ENCODE measurements at places on chromosomes 11 and 22. TPM values are rescaled to one million over a fixed set of nuclear protein-coding genes. Genes with fewer than 3 reads are reported as not detected.

FJX1 gene
- total RNA-seq: 13.7 TPM

MS4A6E gene
- not detected for total RNA-seq

LRRN4CL gene
- total RNA-seq: 0.71 TPM

ZMAT5 gene
- total RNA-seq: 16.0 TPM

POU2AF3 gene
- total RNA-seq: not detected

TOM1 gene
- total RNA-seq: 18.0 TPM

POU2AF2 gene
- total RNA-seq: not detected

- H3K27me3 ChIP-seq: no peaks in the 10 kb centered on the region
These were observed 35.1 kb downstream of the CSF2RB start for GRCh38 chr22:36948273-36949225.

GRCh38 chr11:130606178-130606577, 157.7 kb downstream of the ADAMTS15 start:
- no peaks in the 10 kb centered on the region for H3K4me1 ChIP-seq
- H3K27me3 ChIP-seq: no peaks in the 10 kb centered on the region
- H3K27ac ChIP-seq: no peak overlapping the region
- DNase-seq: no peak

DNA sequence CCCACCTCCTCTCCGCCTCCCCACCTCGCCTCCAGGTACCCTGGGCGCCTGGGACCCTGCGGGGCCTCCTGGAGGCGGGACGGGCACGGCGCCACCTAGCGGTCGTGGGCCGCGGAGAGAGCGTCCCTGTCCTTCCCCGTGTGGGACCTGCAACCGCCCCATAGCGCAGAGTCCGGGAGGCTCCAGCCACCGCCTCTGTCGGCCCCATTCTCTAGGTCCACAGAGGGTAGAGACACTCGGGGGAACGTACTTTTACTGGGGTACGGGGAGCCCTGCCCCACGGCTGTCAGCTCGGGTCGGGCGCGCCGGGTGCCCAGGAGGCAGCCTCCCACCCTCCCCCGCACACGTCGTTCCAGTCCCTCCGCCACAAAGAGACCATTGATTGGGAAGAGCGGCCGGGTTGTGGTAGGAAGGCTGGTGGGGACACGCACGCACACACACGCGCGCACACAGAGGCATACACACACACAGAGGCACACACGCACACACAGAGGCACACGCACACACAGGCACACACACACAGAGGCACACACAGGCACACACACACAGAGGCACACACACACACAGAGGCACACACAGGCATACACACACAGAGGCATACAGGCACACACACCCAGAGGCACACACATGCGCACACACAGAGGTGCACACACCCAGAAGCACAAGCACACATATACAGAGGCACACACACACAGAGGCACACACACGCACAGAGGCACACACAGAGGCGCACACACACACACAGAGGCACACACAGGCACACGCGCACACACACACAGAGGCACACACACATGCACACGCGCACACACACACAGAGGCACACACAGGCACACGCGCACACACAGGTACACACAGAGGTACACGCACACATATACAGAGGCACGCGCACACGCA, 12.6 kb upstream of the NECTIN1 start:
- peak overlapping the region; percentile 53 for H3K4me3 ChIP-seq
- H3K27ac ChIP-seq: no peak overlapping the region
- H3K27me3 ChIP-seq: no peaks in the 10 kb centered on the region

- no peak overlapping the region for H3K4me3 ChIP-seq
- peaks cover 13% of the 10 kb centered on the region for H3K4me1 ChIP-seq
- no peak overlapping the region for H3K27ac ChIP-seq
- H3K36me3 ChIP-seq: no peaks in the 10 kb centered on the region
These were observed 37.4 kb downstream of the FBLN1 start for GRCh38 chr22:45540122-45540521.

DNA sequence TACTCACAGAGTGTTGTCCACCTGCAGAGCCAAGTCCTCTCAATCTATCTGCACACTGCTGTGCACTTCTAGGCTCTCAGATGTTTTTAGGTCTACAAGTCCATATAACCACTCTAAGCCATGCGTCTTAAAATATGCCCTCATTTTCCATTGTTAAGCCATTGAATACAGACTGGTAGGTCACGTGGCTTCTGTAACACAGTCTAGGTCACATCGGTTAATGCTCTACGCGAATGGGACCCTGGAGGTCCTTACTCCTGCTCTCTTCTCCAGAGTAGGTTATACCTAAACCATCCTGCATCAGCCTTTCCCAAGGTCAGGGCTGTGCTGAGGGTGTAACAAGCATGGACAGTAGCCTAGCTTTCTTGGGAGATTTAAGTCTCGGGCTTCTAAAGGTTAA, 819 bp downstream of the JAML start:
- H3K36me3 ChIP-seq: no peaks in the 10 kb centered on the region
- no peaks in the 10 kb centered on the region for H3K27me3 ChIP-seq
- DNase-seq: no peak
- no peak overlapping the region for H3K27ac ChIP-seq
- H3K4me3 ChIP-seq: no peak overlapping the region

- H3K36me3 ChIP-seq: no peaks in the 10 kb centered on the region
- 0 out of 2 replicates have a peak, but pooled peaks cover 2% of the 10 kb centered on the region for H3K4me1 ChIP-seq
- H3K27ac ChIP-seq: no peak overlapping the region
These were observed 572.5 kb downstream of the BRD1 start for GRCh38 chr22:49255154-49255553.

GRCh38 chr22:46061501-46062231, 84.7 kb upstream of the WNT7B start:
- no peak overlapping the region for H3K27ac ChIP-seq
- no peaks in the 10 kb centered on the region for H3K27me3 ChIP-seq
- H3K36me3 ChIP-seq: no peaks in the 10 kb centered on the region
- no peak for DNase-seq
- no peak overlapping the region for H3K4me3 ChIP-seq
- peaks cover 5% of the 10 kb centered on the region for H3K4me1 ChIP-seq

DNA sequence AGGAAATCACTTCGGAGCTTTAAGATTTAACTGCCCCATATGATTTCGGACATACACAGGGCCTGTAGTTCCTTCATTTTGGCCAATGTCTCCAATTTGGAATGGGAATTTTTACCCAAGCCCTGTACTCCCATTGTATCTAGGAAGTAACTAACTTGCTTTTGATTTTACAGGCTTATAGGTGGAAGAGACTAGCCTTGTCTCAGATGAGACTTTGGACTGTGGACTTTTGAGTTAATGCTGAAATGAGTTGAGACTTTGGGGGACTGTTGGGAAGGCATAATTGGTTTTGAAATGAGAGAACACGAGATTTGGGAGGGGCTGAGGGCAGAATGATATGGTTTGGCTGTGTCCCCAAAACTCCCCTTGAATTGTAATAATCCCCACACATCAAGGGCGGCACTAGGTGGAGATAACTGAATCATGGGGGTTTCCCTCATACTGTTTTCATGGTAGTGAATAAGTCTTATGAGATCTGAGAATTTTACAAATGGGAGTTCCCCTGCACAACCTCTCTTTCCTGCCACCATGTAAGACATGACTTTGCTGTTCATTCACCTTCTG, 130.5 kb downstream of the LARGE1 start:
- H3K36me3 ChIP-seq: no peaks in the 10 kb centered on the region
- DNase-seq: no peak
- no peak overlapping the region for H3K27ac ChIP-seq
- H3K27me3 ChIP-seq: no peaks in the 10 kb centered on the region

DNA sequence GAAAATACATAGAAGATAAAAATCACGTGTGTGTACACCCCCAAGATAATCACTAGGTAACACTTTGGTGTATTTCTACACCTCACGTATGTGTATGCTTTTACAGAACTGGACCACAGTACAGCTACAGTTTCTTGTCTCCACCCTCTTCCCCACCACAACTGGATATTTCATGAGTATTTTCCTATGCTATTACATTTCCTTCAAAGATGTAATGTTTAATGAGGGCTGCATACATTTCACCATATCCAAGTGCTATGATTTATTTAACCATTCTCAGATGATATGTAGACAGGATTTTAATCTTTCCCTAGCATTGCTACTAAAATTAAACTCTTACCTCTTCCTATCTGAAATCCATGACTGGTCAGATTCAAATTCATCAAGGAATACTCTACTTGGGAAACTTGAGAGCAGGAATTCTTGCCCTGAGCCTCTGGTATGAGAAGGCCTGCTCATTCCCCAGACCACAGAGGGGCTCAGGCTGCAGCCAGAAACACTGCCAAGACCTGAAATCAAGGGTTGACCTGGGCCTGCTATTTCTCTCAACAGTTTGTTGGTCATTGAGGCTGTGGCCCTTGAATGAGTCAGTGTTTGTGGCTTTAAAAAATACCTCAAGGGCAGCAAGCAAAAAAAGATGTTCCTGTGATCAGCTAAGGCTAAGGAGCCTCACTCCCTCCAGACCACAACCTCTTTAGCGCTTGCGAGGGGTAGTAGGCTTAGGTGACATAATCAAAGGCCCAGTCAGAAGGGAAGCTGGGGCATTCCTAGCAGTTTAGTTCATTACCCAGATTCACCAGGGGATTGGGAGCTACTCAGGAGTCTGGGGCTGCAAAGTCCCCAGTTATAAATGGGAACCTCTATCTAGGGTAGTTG, 55.5 kb downstream of the ABTB2 start:
- H3K4me1 ChIP-seq: peaks cover 19% of the 10 kb centered on the region
- peak overlapping the region; percentile 17 for H3K27ac ChIP-seq
- H3K4me3 ChIP-seq: no peak overlapping the region
- DNase-seq: peak; percentile 57
- H3K27me3 ChIP-seq: no peaks in the 10 kb centered on the region
- H3K36me3 ChIP-seq: no peaks in the 10 kb centered on the region
